ENCODE measurements at places on chromosomes 5 and 9. TPM values are rescaled to one million over a fixed set of nuclear protein-coding genes. Genes with fewer than 3 reads are reported as not detected.

DNA sequence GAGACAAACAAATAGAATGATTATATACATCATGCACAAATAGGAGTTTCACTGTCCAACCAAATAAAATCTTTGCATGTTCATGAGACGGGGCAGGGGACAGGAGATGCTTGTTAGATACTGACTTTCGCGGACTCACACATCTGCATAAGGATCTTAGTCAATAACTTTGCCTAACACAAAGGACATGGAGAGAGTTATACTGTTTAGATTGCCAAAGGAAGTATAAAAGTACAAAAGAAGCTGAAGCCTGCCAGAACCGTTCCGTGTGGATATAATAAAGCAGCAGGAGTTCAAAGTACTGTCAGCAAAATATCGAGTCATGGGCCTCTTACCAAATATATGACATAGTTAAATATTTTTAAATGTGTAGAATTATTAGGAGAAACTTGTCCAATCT, 1148.4 kb downstream of the EFNA5 start:
- peak; percentile 71 for DNase-seq

- DNase-seq: no peak
Measured at GRCh38 chr5:73135021-73135420, 14.6 kb downstream of the TMEM171 start.

CDH9 gene
- total RNA-seq: not detected

SH3TC2 gene
- total RNA-seq: 4.3 TPM

GRCh38 chr9:112971415-112971814, 40.6 kb downstream of the ZNF883 start:
- no peak for DNase-seq

PTGER4 gene
- total RNA-seq: 23.6 TPM

DNA sequence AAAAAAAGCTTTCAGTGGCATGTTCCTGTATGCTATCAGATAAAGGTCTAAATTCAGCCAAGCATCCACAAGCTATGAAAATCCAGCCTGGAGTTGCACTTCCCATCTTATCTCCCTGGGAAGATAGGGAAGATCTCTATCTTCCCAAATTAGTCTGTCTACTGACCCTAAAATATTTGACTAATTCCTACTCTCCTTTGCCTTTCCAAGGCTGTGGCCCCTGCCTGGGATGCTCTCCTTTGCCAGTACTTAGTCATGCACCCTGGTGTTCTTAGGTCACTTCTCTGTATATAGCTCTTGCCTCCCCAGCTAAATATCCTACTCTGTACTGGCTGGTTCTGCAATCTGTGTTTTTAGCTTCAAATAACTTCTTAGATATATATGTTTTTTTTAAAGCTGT, 44.0 kb upstream of the PLPP1 start:
- no peak for DNase-seq

PTGS1 gene
- total RNA-seq: 14.6 TPM

ZBTB43 gene
- total RNA-seq: 14.2 TPM

DNA sequence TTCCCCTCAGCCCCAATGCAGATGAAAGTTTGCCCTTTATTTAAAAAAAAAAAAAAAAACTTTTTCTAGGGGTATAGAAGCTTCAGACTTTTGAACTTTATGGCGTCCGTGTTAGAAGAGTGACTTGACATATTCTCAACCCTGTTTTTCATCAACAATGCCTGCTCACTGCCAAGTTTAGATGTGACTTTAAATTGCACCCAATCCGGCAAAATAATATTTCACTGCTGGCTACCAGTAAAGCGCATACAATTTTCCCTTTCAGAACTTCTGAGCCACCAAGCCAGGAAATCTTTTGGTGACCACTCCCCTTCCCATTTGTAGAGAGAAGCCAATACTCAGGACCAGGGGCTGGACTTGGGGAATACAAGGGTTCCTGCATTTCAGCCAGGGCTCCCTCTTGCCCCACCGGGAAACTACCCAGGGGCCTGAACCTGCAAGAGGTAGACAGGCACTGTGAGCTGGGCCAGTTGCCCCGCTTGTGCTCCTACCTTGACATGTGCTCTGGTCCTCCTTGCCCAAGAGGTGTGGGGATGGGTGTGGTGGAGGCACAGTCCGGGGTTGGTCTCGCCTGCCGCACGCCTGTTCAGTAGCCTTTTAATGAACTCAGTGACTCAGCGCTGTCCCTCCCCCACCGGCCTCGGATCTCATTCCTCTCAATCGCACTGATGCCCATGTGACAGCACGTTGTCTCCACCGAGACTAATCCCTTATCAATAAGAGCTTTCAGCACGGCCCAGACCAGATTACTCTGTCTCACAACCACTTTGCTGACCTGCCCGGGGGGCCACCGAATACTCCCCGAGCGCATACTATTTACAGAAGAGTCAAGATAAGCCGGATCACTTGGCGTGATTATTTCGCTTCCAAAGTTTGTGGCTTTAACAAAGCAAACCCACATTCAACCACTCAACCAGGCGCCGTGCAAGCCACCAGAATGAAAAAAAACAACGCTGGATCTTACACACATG, 226.4 kb downstream of the DCP2 start:
- peak; percentile 42 for DNase-seq

DNA sequence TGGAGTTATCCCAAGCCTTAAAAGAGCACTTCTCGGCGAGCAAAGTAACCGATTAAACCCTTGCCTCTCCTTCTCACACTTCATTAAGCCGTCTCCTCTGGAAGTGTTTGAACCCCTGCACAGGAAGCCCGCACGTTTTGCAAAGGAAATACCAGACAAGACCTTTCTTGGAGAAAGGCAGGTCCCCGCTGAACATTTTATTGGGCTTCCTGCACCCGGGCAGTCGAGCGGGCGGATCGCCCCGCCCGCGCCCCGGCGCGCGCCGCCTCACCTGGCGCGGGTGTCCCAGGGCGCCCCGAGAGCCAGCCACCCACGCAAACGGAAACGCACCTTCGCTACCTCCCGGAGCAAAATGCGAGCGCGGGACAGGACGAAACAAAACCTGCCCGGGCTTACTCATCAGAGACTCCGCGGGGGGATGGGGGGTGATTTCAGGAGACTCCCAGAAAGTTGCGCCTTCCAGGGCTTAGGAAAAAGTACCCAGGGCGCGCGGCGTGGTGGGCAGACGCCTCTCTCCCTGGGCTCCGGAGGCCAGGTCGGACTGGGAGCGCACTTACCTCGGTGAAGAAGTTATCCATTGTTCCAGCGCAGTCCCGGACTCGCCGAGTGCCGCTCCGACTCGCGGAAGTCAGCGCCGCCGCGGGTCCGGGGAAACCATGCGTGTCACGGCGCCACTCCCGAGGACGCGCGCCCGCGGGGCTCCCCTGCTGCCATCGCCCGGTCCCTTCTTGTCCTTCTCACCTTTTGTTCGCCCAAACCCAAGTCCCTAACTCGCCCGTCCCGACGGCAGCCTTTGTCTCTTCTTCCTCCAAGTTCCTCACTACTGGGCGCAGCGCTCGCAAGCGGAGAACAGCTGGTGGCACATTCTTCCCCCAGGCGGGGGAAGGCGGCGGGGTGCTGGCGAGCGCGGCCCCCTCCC, 598 bp downstream of the MYO10 start:
- peak; percentile 73 for DNase-seq

GRCh38 chr9:99736291-99736690, 85.4 kb upstream of the NR4A3 start:
- DNase-seq: no peak

GRCh38 chr9:115525111-115526058, 407.4 kb upstream of the TNC start:
- no peak for DNase-seq

DNA sequence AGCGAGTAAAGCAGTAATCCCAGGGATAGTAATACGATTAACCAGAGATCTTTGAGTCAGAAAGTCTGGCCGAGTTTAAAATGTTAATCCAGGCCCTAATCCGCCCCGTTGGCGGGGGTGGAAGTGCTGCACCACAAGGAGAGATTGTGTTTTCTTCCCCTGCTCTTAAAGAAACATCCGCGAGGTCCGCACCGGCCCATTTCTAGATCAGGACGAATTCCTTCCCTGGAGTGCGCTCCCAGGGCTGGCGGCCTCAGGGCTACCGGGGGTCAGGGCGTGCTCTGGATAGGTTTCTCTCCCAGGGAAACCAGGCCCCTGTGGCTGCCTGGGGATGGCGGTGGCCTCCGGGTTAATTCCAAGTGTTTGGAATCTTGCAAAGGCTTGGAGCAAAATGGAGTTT, 9.3 kb upstream of the NEUROG1 start:
- DNase-seq: no peak

- DNase-seq: no peak
Measured at GRCh38 chr9:86731511-86732063, 215.7 kb downstream of the GAS1 start.

DNA sequence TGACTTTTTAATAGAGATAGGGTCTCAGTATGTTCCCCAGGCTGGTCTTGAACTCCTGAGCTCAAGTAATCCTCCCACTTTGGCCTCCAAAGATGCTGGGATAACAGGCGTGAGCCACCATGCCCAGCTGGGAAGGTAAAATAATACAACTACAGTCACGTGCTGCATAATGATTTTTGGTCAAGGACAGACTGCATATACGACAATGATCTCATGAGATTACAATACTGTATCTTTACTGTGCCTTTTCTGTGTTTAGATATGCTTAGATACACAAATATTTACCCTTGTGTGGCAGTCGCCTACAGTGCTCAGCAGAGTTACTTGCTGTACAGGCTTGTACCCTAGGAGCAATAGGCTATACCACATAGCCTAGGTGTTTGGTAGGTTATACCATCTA, 14.2 kb upstream of the IRF1 start:
- DNase-seq: no peak

- no peak for DNase-seq
Measured at GRCh38 chr9:81141961-81142360, 547.4 kb downstream of the TLE1 start.

GRCh38 chr9:91903126-91903911, 46.7 kb downstream of the ROR2 start:
- DNase-seq: no peak

- DNase-seq: peak; percentile 29
Measured at GRCh38 chr5:150503977-150504620, 3.8 kb upstream of the NDST1 start.

SPATA31D4 gene
- not detected for total RNA-seq

LRRC70 gene
- 24.5 TPM for total RNA-seq

GRCh38 chr9:114925672-114926071, 4.7 kb downstream of the TNFSF8 start:
- DNase-seq: no peak

CCDC183 gene
- 0.37 TPM for total RNA-seq

- peak; percentile 37 for DNase-seq
Measured at GRCh38 chr5:106136061-106136460, 1534.7 kb downstream of the EFNA5 start.

DNA sequence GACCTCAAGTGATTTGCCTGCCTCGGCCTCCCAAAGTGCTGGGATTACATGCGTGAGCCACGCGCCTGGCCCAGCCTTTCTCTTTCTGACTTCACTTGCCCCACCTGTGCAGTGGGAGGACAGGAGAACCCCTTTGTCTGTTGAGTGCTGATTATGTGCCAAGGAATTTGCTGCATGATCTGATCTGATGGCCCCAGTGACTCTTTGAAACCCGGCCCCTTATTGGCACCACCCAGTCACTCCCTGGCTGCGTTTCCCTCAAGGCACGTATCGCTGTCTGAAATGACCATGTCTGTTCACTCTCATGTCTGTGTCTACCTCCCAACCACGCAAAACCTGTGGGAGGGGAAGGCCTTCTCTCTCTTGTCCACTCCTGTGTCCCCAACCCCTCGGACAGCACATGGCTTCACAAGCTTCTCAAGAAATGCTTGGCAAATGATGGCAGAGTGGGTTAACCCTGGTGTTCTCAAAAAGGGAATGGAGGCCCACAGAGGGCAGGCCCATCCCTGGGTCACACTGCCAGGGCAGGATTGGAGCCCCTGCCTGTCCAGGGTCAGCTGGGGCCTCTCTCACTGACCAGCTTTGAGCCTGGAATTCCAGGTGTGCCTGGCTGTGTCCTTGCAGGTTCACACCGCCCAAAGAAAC, 21.9 kb downstream of the NEK6 start:
- no peak for DNase-seq

PRLR gene
- total RNA-seq: not detected

GRCh38 chr5:148898413-148899075, 72.1 kb downstream of the ADRB2 start:
- DNase-seq: no peak

TEK gene
- total RNA-seq: 38.9 TPM

CRB2 gene
- total RNA-seq: not detected

- no peak for DNase-seq
Measured at GRCh38 chr5:111387361-111387760, 125.0 kb downstream of the STARD4 start.

GRCh38 chr9:118686959-118687358, 682.3 kb downstream of the BRINP1 start:
- peak; percentile 1 for DNase-seq

DNA sequence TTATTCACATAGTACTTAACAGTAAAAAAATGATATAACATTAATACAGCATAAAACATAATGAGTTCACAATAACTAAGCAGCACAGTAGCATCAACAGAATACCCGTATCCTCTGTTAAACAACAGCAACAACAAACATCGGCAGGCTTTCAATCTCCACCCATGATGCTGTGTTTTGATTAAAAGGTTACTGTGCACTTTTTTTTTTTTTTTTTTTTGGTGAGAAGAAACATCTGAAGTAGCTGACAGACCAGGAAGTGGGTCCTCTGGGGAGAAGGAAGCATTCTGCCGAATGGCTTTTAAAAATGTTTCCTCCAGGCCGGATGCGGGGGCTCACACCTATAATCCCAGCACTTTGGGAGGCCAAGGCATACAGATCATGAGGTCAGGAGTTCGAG, 282.3 kb downstream of the EPB41L4A start:
- no peak for DNase-seq

DNA sequence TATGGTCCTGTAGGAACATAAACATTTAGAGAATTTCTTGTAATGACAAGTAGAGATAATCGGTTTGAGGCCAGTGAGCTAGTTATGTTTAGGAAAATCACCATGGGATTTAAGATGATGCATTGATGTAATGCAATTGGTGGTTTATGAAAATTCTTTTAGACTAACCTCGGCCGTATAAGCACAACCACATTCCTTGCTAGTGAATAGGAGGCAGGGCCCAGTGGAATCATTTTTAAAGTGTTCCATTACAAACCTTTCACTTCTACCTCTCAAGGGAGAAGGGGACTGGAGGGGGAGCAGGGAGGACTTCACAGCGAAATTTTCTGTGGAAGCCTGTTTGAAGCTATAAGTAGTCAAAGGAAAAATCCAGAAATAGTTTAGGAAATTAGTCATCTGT, 71.8 kb upstream of the NFIL3 start:
- DNase-seq: no peak

SETX gene
- 47.7 TPM for total RNA-seq

ARID3C gene
- total RNA-seq: not detected

APC gene
- total RNA-seq: 39.6 TPM

DNA sequence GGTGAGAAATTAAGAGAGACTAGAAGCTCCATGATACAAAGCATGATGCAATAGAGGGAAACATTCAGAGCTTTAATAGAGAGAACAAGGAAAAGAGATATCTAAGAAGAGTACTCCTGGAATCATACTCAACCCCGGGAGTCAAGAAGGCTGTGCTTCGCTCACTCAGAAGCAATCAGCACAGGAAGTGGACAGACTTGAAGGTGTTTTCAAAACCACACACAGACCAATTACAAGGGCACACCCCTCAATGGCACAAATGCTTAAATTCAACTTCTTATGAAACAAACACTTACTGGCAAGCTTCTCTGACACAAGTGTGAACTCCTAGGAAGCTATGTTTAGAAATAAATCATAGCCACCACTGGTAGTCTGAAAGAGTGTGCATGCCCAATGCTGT, 462.3 kb downstream of the GABRG2 start:
- DNase-seq: no peak

VCAN gene
- total RNA-seq: 0.35 TPM

- no peak for DNase-seq
Measured at GRCh38 chr9:96031366-96031824, 155.9 kb downstream of the ERCC6L2 start.

- DNase-seq: peak; percentile 43
Measured at GRCh38 chr9:19409401-19410194, 789 bp downstream of the ACER2 start.

All from endothelial cell of umbilical vein (primary cell).